ENCODE measurements at places on chromosomes 5 and 9. TPM values are rescaled to one million over a fixed set of nuclear protein-coding genes. Genes with fewer than 3 reads are reported as not detected.
A peak's percentile ranks its signal among the peaks of the same experiment; 100 is the strongest.

- H3K27ac ChIP-seq: no peak overlapping the region
- no peaks in the 10 kb centered on the region for H3K36me3 ChIP-seq
- H3K4me1 ChIP-seq: peaks cover 40% of the 10 kb centered on the region
- H3K27me3 ChIP-seq: peaks cover 32% of the 10 kb centered on the region
These were observed 63.9 kb downstream of the MAT2B start for GRCh38 chr5:163569284-163569683.

DNA sequence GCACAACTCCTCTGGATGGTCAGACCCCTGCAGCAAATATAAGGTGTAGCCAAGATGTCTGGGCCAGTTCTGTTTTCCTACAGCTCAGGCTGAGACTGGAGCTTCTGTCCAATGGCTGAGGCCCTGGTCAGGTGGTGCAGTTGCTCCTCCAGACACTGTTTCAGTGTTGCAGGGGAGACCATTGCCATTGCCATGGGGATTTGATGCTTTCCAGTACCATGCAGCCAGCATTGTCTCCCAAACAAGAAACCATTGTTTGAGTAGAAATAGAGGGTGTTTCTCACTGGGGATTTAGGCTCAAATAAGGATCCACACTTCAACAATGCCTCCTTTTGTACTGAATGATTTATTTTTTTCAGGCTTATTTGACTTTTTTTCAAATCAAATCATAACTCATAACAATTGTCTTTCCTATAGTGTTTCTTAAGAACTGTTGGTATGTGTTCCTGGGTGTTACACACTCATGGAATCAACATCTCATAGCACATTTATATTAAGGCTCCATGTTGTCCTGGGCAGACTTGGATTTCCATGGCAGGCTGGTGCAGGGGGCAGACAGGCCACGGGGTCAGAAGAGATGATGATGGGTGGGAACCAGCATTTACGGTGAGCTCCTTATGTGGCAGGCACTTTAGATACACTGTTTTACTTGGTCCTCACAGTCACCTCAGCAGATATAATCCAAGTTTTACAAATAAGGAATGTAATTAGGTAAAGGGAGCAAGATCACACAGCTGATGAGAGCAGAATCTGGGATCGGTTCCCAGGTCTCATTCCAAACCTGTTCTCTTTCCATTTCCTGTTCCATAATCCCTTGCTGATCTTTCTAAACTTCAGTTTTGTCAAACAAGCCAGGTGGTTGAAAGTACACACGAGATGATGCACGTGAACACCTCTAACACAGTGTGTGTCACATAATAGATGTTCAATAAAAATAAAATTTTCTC is 95.9 kb upstream of the GNAQ start:
- no peaks in the 10 kb centered on the region for H3K4me1 ChIP-seq
- H3K36me3 ChIP-seq: no peaks in the 10 kb centered on the region
- no peak for DNase-seq
- H3K4me3 ChIP-seq: no peak overlapping the region
- no peak overlapping the region for H3K27ac ChIP-seq

The SELENOP gene
- total RNA-seq: 12.7 TPM

- H3K27me3 ChIP-seq: no peaks in the 10 kb centered on the region
- H3K4me1 ChIP-seq: peaks cover 14% of the 10 kb centered on the region
- no peak overlapping the region for H3K4me3 ChIP-seq
These were observed 298.7 kb upstream of the KCNN2 start for GRCh38 chr5:114062932-114063867.

The PRELID2 gene
- total RNA-seq: 13.1 TPM

DNA sequence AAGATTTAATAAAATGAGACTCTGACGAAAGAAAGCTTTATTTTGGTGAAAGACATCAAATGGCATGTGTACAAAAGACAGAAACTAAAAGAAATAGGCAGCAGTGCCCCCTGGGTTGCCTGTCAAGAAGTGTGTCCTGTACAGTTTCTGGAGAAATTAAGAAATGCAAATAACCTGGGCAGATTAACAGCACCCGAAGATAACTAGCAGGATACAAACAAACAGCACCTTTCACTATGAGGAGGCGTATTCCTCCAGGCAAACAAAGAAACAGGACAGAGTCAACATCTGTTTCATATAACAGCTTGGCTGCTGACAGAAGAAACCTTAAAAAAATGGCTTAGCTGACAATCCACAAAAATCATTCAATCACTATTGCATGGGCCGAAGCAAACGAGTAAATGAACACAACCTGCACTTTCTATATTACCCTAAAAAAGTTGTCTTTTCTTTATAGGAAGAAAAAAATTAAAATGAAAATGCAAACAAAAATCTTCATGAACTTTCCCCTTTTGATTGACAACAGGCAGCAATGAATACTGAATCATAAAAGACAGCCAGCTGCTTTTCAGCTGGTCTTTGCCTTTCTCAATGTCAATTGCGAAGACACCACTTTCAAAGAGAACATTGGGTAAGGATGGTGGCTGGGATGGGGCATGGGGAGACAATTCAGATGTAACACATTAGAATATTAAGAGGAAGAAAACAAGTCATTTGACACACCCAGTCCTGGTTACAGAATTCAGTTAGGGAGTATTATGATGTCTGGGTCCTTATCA is 162.1 kb downstream of the ARL15 start:
- H3K27me3 ChIP-seq: no peaks in the 10 kb centered on the region
- DNase-seq: no peak
- no peaks in the 10 kb centered on the region for H3K36me3 ChIP-seq
- H3K4me1 ChIP-seq: peaks cover 10% of the 10 kb centered on the region

DNA sequence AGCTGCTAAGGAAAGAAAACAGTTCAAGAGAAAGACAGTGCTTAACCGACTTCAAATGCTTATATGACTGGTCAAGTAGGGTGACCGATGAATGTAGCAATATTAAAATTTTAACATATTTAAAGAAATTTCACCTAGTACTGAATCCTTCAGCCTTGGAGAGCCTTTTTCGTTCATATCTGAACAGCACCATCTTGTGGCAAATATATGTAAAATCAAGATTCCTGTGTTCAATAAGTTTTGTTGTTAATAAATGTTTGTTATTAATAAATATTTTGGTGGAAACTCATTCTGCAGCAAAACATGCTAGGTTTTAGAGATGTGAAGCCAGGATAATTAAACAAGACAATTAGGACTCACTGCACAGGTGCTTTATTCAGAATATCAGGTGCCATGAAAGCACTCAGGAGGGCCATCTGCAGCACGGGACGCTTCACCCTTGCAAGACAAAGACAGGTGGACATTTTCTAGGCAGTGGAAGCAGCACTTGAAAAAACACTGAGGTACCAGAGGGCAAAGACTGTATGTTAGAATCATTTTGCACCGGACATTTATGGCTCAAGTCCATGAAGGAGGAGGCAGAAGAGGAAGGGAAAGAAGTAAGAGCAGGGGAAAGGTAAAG is 15.6 kb downstream of the TICAM2 start:
- H3K27me3 ChIP-seq: no peaks in the 10 kb centered on the region
- peak; percentile 41 for DNase-seq
- no peak overlapping the region for H3K4me3 ChIP-seq
- H3K27ac ChIP-seq: no peak overlapping the region
- no peaks in the 10 kb centered on the region for H3K36me3 ChIP-seq

DNA sequence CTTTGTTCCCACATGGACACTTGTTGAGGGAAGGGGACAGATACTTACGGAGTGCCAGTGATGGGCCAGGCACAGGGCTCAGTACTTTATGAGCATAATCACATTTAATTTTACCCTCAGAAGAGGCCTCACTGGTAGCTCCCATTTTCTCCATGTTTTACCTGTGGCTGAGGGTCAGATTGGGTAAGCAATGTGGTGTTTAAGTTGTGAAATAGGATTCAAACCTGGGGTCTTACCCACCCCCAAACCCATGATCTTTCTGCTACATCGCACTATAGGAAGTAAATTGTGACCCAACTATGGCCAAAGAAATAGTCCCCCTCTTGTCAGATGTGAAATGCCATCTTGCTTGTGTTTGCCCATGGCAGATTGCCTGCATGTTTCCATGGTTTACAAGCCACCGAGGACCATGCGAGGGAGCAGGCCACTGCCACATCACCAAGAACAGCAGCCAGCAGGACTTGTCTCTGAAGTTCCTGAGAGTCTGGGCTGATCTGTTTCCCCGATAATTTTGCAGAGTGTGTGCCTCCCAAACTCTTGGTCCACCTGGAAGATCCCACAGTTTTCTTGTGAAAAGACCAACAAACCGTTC is 95.4 kb downstream of the MACROH2A1 start:
- H3K27ac ChIP-seq: no peak overlapping the region
- no peaks in the 10 kb centered on the region for H3K36me3 ChIP-seq
- H3K4me3 ChIP-seq: no peak overlapping the region
- peak; percentile 17 for DNase-seq
- no peaks in the 10 kb centered on the region for H3K27me3 ChIP-seq
- no peaks in the 10 kb centered on the region for H3K4me1 ChIP-seq

DNA sequence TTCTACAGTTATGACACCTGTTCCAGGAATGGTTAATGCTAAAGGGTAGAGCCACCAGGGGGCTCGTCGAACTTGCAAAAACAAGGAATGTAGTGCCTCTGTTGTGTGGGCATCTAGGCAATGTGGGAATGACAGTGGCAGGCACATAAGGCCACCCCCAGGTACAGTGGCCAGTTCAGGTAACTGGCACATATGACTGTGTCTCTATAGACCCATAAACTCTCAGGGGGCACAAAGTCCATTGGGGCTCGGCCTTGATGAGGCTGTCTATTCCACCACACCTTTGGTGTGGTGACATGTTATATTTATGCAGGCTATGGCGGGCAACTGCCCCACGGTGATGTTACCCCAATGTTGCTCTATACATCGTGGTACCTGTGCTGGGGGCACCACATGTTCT is 59.6 kb upstream of the FAM120A start:
- peak; percentile 13 for DNase-seq
- H3K4me3 ChIP-seq: no peak overlapping the region
- H3K27me3 ChIP-seq: no peaks in the 10 kb centered on the region
- H3K4me1 ChIP-seq: peaks cover 3% of the 10 kb centered on the region

GRCh38 chr5:141869040-141869439 is 9.2 kb downstream of the PCDH1 start:
- H3K4me3 ChIP-seq: no peak overlapping the region
- DNase-seq: no peak
- peaks cover 35% of the 10 kb centered on the region for H3K36me3 ChIP-seq

GRCh38 chr5:15234911-15235310 is 265.1 kb upstream of the FBXL7 start:
- no peaks in the 10 kb centered on the region for H3K27me3 ChIP-seq
- no peak overlapping the region for H3K4me3 ChIP-seq
- no peaks in the 10 kb centered on the region for H3K36me3 ChIP-seq
- no peak for DNase-seq
- H3K4me1 ChIP-seq: no peaks in the 10 kb centered on the region

DNA sequence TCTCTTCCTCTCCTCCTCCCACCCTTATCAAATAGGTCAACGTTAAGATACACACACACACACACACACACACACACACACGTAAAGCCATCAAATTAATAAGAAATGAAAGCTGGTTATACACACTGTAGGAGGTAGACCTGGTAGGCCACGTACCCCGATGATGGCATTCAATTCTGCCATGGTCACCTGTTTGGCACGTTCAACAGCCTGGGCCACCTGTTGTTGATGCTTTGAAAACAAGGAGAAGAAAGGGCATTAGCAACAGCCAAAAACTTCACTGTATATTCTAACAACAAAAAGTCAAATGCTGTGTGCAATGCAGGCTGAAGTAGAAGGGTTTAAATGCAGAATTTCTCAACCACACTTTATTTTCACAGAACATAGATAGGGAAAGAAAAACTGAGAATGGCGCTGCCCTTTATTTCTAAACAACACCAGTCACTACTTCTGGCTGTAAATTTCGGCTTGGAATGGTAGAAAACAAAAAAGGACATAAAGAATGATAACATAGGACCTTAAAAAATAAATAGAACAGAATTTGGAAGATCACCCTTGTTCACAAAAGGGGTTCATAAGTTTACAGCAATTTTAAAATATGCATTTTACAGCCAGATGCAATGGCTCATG is 37.2 kb downstream of the TLE1 start:
- H3K27ac ChIP-seq: peak overlapping the region; percentile 60
- peaks cover 91% of the 10 kb centered on the region for H3K4me1 ChIP-seq
- H3K4me3 ChIP-seq: no peak overlapping the region
- H3K27me3 ChIP-seq: no peaks in the 10 kb centered on the region
- H3K36me3 ChIP-seq: peaks cover 14% of the 10 kb centered on the region

DNA sequence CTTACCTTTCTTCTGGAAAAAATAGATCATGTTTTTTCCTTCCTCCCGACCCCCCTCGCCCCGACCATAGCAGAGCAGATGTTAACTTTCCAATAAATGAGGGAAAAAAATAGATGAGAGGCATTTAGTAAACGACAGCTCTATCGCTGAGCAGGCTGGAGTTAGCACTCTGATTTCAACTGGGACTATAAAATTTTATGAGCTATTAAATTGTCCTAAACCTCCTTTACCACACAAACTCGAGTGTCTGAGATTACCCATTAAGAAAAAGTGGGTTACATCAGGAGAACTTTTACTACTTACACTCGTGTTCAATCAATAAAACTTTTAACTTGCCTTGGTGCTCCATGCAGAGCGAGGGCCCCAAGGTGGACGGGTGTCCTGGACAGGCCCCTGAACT is 59.8 kb upstream of the RNU6ATAC start:
- DNase-seq: no peak
- H3K36me3 ChIP-seq: no peaks in the 10 kb centered on the region
- no peak overlapping the region for H3K4me3 ChIP-seq
- no peak overlapping the region for H3K27ac ChIP-seq
- H3K27me3 ChIP-seq: no peaks in the 10 kb centered on the region
- no peaks in the 10 kb centered on the region for H3K4me1 ChIP-seq

DNA sequence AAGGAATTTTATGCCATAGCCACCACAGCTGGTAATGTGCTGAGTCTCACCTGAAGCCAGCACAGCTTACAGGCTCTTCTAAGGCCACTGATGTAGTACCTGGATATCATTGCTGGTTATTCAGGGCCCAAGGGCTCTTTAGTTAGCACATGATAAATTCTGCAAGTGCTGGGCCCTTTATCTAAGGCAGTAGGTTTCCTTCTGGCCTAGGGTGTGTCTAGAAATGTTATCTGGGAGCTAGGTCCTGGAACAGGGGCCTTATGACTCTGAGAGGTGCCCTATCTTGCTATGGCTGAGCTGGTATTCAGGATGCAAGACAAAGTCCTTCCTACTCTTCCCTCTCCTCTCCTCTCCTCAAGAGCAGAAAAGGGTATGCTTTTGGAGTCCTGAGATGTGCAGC is 1424.5 kb upstream of the NUDT12 start:
- no peaks in the 10 kb centered on the region for H3K36me3 ChIP-seq
- DNase-seq: no peak
- H3K27ac ChIP-seq: no peak overlapping the region
- H3K4me1 ChIP-seq: no peaks in the 10 kb centered on the region

The SHISAL2B gene
- total RNA-seq: 3.9 TPM

DNA sequence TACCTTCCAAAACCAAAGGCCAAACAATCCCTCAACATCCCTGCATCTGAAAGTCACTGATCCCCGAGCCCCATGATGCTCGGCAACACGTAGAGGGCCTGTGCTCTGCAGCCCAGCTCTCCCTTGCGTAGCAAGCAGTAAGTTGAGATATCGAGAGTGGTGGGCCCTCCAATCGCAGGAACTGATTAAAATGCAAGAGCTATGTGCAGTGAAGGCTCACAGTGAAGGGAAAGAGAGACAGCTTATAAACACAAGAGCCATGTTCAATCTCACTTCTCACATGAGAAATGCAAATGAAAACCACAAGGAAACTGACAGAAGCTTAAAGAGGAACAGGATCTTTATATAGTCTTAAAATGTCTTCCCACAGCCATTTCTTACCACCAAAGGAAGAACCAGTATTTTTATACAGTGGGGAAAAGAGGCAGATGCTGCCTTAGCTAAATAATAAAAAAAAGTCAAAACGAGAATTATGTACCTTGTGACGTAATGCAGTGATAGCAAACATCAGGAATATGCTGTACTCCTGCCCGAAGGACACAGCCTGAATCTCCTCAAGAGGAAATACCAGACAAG is 24.6 kb downstream of the TTF1 start:
- no peak for DNase-seq
- H3K4me3 ChIP-seq: no peak overlapping the region
- peaks cover 11% of the 10 kb centered on the region for H3K36me3 ChIP-seq

The LCP2 gene
- 0.38 TPM for total RNA-seq

Measured in GM23338 (cell line).